Spinal cord (tissue), 10 donors: ENCODE measurements at places on chromosomes 7 and 10.

- peak; percentile 64 for DNase-seq
These were observed 89.2 kb downstream of the DLG5 start for GRCh38 chr10:77837248-77837924.

GRCh38 chr10:93471110-93471651, 11.0 kb downstream of the MYOF start:
- DNase-seq: no peak

DNA sequence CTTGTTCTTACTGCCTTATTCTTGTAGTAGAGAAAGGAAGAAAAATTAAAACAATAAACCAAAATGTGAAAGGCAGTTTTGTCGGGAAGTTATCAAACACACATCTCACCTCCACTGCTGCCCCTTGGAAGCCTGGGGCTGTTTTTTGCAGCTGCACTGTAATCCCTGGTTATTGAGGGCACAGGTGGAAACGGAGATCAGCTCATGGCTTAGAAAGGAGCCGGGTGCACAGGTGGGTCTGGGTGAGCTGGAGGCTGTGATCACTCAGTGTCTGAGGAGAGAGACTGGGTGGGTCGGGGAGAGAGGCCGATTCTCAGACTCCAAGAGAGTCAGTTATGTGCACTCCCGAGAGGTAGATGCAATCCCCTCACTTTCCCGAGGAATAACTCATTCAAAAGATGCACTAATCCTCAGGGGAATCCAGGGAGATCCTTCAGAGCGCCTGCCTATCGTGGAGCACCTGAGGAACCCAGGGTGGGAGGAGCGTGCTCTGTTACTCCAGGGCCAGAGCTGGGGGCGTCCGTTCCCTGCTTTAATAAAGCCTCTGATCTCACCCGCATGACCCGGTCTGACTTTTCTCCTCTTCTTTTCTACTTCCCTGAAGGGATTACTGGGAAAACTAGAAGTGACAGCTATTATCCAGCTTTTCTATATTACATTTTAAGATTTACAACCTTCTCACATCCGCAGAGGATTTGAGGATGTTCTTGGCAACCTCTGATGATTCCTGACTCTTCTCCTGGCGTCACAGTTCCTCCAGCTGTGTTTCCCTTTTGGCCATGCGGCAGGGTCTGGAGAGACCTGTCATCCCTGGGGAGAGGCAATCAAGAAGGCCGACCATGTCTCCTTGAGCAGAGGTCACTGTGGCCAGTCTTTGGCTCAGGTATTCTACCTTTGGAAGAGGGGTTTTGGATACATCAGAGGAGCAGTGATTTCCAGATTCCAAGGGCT, 82.1 kb downstream of the CAMK1D start:
- DNase-seq: no peak

GRCh38 chr10:19168584-19168983, 120.0 kb downstream of the MALRD1 start:
- no peak for DNase-seq

- DNase-seq: no peak
These were observed 21.7 kb upstream of the MACC1 start for GRCh38 chr7:20238754-20239324.

- DNase-seq: no peak
These were observed 45.2 kb downstream of the KIAA1217 start for GRCh38 chr10:24254180-24254579.

GRCh38 chr10:71220689-71221540, 8.5 kb downstream of the UNC5B start:
- DNase-seq: no peak

DNA sequence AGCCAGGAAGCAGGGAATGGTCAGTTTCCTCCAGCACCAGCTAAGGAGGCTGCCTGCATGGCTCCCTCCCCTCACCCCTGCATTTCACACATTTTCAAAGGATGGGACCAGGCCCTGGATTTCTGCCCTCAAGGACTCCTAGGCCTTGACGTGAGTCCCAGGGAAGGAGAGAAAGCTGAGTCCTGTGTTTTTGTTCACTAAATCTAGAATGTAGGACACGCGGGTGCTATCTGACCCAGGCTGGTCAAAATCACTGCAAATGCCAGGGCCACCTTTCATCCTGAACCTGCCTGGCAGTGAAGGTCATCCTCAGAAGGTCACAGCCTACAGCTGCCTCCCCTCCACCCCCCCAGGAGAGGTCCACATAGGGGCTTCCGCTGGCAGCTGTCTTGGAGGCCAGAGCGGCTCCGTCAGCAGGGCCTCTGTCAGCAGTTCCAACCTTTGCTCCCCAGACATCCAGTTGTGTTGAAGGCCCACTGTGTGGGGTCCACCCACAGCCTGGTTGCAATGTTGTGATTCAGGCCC, 18.0 kb downstream of the RHBDD2 start:
- no peak for DNase-seq

- no peak for DNase-seq
These were observed 109.8 kb downstream of the HPSE2 start for GRCh38 chr10:99125879-99126278.

DNA sequence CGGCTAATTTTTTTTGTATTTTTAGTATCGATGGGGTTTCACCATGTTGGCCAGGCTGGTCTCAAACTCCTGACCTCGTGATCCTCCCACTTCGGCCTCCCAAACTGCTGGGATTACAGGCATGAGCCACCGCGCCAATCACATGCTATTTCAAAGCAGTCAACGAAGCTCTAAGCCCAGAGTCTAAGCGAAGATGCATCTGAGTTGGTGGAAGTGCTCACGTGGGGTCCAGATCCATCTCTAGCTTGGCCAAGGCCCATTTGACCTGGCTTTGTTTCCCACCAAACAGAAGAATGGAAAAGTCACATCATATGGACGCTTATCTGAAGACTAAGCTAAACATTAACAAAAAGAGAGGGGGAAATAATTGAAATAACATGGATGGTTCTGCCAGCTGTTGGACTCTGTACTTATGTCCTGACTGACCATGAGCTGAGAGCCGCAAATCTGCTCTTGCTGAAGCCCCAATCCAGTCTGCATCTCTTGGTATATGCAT, 3.8 kb upstream of the GTF2I start:
- no peak for DNase-seq

DNA sequence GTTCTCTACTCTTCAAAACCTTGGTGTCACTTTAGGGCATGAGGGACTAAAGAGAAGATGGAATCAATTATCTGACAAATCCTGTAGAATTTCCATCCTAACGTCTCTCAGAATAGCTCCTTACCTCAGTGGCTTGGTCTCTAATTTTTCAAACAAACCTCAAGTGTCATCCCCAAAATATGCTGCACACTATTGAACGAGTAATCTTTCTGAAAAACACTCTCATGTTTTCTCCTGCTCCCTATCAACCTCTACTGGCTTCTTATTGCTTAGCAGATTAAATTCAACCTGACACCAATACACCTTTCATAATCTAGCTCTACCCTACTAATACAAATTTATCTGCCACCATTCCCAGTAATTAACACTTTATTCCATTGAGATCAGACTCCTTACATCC, 8.5 kb downstream of the CNOT4 start:
- no peak for DNase-seq

DNA sequence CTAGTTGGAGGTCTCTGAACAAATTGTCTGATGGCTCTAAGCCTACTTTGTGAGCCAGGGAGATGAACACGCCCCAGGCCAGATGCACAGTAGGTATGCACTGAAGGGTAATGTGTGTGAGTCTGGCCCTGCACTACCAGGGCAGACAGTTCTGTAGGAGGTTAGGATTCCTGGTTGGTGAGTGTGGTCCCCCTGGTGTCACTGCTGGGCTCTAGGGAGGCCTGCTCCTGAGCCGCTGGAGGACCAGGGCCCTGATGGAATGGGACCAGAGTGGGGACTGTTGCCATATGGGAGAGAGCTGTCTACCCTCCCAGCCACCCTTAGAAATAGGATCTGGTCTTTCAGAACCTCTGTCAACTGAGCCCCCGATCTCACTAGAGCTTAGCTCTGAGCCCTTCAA, 42.0 kb downstream of the CDH23 start:
- DNase-seq: no peak

GRCh38 chr7:9149499-9150082, 716.2 kb downstream of the NXPH1 start:
- DNase-seq: no peak

DNA sequence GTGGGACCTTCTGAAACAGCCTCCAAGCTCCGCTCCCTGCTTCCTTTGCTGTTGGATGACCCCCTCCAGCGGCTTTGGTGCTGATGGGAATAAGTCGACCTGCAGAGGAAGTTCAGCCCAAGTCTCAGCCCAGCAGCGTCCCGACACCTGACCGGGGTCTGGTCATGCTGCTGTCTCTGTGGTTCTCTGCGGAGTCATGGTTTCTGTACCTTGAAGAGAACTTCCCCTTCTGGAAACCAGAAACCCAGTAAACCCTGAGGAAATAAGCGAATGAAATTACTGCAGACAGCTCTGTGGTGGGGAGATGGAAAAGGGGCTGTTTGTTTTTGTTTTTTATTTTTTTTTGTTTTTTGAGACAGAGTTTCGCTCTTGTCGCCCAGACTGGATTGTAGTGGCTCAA, 18.3 kb upstream of the ZNF12 start:
- DNase-seq: no peak

- DNase-seq: no peak
These were observed 37.9 kb downstream of the LRRC4 start for GRCh38 chr7:127993317-127993716.

DNA sequence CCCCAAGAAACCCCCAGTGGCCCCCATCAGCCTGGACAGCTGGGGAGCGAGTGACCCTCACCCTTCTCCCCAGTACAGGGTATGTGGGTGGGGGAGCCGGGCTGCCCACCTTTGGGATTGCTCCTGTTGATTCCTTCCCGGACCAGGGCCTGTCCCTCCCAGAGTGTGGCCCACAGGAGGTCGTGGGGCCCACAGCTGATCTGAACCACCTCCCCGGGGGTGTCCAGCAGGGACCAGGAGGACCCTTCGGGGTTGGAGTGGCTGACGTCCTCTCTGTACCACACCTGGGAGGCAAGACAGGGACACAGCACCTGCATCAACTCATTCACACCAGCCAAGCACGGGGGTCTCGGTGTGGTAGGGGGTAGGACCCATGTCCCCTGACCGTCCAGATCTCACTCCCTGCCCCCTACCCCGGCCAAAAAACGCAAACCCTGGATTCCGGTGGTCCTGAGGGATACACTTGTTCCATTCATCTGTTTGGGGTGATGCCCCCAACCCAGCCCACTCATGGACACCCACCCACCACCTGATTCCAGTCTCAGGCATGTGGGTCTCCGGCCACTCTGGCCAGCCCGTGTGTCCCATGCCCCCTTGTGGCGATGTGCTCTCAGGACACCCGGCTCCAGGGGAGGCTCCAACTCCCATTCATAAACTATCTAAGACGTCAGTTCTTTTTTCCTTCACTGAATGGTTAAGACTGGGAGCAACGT, 10.9 kb downstream of the TECPR1 start:
- DNase-seq: no peak

DNA sequence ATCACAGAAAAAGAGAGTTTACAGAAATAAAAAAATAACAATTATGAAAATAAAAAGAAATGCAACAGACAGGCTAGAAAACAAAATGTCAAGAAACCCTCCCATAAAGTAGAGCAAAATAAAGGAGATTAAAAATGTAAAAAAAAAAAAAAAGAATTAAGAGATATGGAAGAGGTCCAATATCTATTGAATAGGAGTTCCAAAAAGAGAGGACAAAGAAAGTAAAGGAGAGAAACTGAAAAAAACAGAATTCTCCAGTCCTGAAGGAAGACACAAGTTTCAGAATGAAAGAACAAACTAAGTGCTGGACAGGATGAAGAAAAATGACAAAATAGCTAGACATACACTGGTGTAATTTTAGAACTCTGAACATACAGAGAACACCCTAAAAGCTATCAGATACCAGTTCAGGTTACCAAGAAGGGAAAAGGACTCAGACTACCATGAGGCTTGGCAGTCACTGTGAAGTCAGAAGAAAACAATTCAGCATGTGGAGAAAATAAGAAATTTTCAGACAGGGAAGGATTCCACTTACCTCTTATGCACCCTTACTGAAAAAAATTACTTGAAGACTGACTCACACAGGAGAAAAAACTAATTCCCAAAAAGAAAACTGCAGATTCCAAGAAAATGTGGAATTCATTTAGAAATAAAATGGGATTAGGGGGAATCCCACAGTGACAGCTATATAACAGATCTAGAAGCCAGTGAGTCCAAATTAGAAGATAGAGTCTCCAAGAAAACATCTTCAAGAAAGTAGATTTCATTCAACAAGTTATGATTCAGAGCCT, 40.4 kb upstream of the ABLIM1 start:
- no peak for DNase-seq

- DNase-seq: no peak
These were observed 572.8 kb downstream of the REEP3 start for GRCh38 chr10:64093946-64094535.

GRCh38 chr10:4763513-4763912, 62.5 kb upstream of the AKR1E2 start:
- DNase-seq: no peak

DNA sequence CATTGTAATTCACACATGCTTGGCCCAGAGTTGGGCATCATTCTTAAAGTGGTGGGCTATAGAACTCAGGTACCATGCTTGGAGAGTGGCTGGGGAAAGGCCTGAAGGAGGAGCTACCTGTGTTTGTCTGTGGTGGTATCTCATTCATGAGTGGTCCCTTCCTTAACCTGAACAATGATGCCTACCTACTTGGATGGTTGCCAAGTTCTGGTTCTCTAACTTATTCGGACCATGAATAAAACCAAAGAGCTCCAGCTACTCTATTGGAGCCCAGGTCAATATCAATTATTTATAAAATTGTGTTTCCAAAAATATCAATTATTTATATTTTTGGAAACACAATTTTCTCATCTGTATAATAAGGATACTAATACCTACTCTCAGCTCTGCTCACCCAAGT, 2.9 kb upstream of the GPR37 start:
- DNase-seq: no peak

DNA sequence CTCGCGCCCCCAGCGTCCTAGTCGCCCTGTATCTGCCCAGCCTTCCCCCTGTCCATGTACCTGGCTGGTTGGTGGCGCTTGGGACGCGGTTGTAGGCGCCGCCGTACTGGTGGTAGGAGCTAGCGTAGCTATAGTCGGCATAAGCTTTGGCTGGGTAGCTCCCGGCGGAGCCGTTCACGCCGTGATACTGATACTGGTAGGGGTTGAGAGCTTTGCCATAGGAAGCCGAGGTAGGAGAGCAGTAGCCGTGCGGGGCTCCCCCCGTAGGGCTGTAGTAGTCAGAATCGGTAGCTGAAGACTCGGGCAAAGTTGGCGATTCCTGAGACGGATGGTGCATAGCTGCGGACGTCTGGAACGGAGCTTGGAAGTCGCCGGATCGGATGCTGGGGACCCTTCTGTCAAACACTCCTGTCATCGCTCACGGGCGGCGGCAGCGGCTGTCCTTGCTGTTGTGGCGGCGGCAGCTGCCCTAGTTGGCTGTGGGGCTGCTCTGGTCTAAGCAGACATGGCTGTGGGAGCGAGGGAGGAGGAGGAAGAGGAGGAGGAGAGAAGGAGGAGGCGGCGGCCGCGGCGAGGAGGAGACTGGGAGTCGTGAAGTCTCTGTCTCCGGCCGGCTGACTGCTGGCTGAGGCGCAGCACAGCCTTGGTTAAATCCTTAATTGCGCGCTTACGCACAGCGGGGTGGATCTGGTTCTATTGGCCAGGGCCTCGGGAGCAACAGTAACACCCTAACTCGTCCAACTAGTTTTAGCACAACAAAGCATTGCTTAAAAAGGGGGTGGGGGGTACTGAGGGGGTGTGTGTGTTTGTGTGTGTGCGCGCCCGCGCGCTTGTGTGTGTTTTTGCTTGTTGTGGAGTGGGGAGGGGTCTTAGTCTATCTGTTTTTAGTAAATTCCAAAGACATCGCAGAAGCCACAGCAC, at the start of gene DLX5:
DLX5 (minus strand) TSS at position 623 of the 921 bp plus-strand sequence; CDS start at position 415, 208 bp downstream.
- no peak for DNase-seq

GRCh38 chr7:55100544-55101327, 81.9 kb downstream of the EGFR start:
- peak; percentile 65 for DNase-seq
